M059J (cell line): ENCODE measurements at places on chromosomes 2 and 18. TPM values are rescaled to one million over a fixed set of nuclear protein-coding genes. Genes with fewer than 3 reads are reported as not detected.

LYPD6B gene
- total RNA-seq, result 27.0 and 28.8 TPM in 2 replicates

MARS2 gene
- total RNA-seq, result 2.9 and 3.4 TPM in 2 replicates

SLC4A3 gene
- 1.2 and 2.6 TPM in 2 replicates for total RNA-seq

LIMS4 gene
- 0.76 and 0.94 TPM in 2 replicates for total RNA-seq

SCN3A gene
- 0.39 and 0.67 TPM in 2 replicates for total RNA-seq

WNT10A gene
- 0.02 and 0.30 TPM in 2 replicates for total RNA-seq

MOGAT1 gene
- total RNA-seq, result not detected in 2 replicates

RTTN gene
- total RNA-seq, result 12.5 and 18.2 TPM in 2 replicates

GALR1 gene
- not detected in 2 replicates for total RNA-seq

COL5A2 gene
- total RNA-seq, result 131 and 221 TPM in 2 replicates

OR6B2 gene
- total RNA-seq, result not detected in 2 replicates

PLB1 gene
- total RNA-seq, result 0.91 and 1.5 TPM in 2 replicates

DNA sequence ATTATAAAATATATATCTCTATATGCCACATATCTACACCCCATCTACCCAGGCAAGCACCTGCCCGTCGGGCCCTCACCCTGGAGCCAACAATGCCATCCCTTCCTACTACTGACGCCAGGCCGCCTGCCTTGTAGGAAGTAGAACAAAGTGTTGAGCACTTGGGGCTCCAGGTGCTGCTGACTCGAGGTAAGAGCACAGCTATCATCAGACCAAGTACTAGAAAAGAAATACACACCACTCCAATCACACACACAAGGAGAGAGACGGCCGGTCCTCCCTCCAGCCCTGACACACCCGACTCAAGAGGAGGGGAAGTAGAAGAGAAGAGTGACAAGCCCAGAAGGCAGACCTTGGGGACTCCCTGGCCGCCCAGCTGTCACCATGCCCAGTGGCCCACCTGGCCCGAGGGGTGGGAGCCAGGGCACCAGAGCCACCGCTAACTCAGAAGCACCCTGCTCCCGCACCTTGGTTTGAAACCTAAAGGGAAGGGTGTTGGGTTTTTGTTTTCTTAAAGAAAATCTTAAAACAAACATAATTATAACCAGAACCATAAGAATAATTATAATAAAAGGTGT is 64.0 kb upstream of the POMC start:
- DNase-seq, result no peak

DNA sequence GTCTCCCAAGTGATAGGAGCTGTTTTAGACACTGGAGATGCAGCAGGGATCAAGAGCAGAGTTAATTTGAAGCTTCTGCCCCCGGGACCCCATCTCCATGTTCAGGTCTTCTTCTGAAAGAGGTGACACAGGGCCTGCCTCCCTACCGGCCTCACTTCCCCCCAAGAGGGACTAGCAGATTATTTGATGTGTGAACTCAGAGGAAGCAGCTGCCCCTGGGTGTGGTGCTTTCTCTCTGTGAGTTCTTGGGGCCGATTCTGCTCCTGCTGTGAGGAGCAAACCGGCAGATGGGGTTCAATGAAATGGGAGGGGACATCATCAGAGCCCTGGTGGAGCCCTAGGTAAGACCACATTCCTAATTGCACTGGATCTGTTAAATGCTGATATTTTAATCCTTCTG is 193.4 kb downstream of the FBXO15 start:
- no peak for DNase-seq

GRCh38 chr2:34419856-34420255 is 820.8 kb upstream of the FAM98A start:
- DNase-seq, result no peak

DNA sequence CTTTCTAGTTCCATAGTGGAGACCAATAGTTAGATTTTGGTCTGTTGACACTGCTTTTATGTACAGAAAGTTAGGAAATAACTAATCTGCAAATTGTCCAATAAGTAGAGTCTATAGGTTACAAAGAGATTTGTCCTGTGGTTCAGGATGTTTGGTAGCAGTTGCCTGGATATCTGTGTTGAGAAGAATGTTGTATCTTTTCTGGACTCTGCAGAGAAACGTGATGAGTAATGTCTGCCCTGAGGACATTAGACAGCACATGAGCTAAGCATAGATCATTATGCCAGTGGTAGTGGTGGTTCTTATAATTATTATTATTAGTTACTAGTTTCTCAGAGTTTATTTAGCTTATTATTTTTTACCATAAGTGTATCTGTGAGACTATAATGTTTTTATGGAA is 65.8 kb downstream of the ANKRD62 start:
- peak; percentile 88 for DNase-seq

GRCh38 chr2:29749041-29749440 is 172.3 kb downstream of the ALK start:
- peak; percentile 81 for DNase-seq

GRCh38 chr2:59066787-59067399 is 825.8 kb upstream of the FANCL start:
- DNase-seq, result no peak

DNA sequence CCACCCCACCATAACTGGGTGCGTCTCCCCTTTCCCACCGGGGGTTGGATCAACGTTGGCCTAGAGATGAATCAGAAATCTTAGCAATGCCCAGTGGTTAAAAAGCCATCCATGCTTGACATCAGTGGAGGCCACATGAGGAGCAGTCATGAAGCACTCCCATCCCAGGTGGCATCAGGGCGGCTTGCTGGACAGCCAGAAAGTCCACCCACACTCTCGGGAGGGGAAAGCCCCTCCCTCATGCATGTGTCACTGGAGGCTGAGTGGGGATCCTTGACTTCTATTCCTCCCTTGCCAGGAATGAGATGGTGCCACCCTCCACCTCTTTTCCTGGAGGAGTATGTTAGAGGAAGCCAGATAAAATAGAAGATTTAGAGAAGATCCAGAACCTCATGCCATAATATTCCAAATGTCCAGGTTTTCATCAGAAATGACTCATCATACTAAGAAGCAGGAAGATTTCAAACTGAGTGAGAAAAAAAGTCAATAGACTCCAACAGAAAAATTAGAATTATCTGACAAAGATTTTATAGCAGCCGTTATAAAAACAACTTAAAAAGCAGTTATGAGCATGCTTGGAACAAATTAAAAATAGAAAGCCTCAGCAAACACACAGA is 507.1 kb upstream of the ID2 start:
- DNase-seq, result no peak

DNA sequence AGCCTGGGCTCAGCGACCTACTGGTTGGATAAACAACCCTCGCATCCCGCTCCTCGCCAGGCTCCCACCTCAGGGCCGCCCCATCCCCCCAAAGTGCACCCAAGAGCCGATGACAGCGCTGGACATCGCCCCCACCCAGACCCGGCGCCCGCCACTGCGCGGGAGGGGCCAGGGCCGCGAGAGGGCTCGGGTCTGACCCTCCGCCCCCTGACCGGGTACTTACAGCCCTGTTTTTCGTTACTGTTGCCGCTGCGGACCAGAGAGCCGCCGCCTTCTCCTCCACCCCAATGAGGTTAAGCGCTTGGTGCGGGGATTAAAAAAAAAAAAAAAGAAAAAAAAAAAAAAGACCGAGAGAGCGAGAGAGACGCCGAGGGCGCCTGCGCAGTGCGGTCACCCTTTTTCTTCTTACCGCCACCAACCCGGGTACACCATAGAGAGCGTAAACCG is at the start of gene CLASP1:
Gene CLASP1, minus strand, starts transcription at position 314 of the 447 bp plus-strand sequence. CDS start 43,567 bp downstream, outside the sequence.
- no peak for DNase-seq

DNA sequence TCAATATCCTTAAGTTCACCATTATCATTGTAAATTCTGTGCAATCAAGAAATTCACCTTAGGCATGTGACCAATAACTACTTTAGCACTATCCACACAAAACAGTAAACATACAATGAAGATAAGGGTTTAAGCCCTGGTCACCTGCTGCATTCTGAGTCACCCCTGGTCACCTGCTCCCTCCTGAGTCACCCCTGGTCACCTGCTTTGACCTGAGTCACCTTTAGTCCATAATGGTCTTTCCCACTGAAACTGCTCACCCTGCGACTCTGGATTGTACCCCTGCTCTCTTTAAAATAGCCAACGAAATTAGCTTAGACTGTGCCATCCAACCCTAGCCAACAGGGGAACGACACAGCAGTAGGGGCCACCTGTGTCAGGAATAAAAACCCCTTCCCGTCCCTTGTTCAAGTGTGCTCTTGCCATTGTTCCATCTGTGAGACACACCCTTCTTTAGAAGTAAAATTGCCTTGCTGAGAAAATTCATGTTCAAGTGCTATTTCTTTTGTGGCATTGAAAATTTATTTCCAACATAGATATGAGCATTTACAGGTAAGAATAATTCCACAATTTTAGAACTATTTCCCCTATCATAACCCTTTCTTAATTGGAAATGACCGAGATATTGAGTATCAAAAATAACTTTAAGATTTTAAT is 902.8 kb downstream of the DSC3 start:
- no peak for DNase-seq

DNA sequence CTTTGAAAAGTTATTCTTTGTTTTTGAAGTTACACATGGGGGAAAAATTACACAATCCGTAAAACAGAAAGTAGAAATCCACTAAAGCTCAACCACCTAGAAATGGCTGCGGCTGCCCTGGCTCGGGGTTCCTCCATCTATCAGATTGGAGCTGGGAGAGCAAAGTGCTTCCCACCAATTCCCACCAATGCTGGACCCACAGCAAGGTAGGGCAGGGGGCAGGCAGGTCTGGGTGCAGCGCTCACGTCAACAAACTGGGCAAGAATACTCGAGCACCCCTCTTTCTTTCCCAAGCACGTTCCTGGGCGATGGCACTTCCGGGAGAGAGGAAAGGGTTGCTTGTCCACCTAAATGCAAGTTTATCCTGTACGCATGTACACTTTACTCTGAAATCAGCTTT is 217.6 kb downstream of the NDUFA10 start:
- DNase-seq, result no peak

- DNase-seq, result no peak
Measured at GRCh38 chr2:19762142-19762541, 139.6 kb downstream of the TTC32 start.

- DNase-seq, result no peak
Measured at GRCh38 chr2:197045115-197045514, 118.6 kb upstream of the PGAP1 start.

DNA sequence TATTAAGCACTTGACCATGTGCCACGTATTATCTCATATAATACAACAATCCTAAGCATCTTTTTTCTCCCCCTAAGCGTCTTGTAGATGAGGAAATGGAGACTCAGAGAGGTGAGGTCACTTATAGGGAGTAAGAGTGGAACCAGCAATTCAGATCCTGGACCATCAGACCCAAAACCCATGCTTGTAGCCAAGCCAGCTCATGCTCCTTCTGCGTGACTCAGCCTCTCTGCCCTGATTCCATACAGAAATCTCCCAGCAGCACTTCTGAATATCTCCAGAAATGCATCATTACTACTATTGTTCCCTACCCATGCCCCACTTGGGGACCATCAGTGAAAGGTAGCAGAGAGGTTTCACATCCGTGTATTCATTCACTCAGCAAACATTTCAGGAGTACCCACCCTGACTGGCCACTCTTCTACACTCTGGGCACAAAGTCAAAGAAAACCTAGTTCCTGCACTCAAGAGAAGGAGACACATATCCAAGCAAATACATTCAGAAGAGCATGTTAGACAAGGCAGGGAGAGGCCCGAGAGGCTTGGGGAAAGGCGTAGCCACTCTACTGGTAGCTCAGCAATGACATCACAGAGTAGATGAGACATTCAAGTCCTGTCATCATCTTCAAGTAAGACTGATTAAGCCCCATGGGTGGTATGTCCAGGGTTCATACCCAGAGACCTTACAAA is 141.9 kb downstream of the MTCL1 start:
- no peak for DNase-seq

GRCh38 chr2:154133823-154134222 is 262.1 kb downstream of the GALNT13 start:
- DNase-seq, result no peak

DNA sequence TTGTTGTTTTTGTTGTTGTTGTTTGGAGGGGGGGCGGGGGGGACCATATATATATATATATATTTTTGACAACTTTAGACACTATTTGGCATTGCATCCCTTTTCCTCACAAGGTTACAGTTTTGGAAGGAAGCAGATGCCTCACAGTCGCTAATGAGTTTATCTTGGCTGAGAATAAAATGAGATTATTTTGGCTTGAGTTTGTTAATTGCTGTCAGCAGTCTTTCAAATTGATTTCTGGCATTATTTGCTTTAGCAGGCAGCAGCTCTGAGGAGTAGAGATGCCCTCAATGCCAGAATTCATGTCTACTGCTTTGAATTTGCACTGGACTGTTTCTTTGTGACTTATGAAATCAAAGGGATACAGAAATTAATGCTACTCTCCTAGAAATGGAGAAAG is 595.2 kb upstream of the HNMT start:
- no peak for DNase-seq

DNA sequence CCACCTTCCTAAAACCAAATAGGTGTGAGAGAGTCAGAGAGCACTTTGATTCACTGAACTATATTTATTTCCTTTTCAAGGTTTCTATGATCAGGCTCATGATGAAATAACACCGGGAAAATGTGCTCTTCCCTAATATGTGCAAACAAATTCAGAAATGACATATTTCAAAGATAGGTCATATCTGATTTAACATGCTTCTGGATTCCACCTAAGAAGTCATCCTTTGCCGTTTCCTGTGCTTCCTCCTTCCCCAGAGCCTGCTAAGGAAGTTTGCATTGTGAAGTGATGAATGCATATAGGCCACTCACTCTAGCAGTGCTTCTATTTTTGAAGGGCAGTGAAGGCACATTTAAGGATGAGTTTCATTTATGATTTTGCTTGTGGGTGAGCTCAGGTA is 327.6 kb downstream of the TDRD15 start:
- DNase-seq, result peak; percentile 49

- no peak for DNase-seq
Measured at GRCh38 chr2:37642907-37643729, 28.3 kb downstream of the CDC42EP3 start.

DNA sequence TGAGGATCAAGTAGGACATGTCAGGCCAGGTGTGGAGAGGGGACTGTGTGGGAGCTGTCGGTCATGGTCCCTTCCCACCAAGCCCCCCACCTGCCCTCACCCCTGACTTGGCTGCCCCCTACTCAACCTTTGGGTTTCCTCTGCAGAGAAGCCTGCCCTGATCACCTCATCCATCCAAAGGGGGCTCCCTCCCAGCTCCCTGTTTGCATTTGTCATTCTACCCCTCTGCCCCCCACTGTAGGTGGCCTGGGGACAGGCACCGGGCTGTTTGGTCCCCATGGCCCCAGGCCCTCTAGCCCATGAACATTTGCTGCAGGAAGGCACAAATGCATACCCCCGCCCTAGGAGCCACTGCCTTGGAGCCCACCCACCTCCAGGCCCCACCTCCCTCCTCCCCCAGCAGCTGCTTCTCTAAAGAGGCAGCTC is 115.0 kb downstream of the SMAD7 start:
- no peak for DNase-seq

GRCh38 chr18:76691800-76692199 is 130.6 kb upstream of the ZNF236 start:
- DNase-seq, result no peak
